B cell (primary cell): ENCODE measurements at places on chromosomes 2 and 18.

DNA sequence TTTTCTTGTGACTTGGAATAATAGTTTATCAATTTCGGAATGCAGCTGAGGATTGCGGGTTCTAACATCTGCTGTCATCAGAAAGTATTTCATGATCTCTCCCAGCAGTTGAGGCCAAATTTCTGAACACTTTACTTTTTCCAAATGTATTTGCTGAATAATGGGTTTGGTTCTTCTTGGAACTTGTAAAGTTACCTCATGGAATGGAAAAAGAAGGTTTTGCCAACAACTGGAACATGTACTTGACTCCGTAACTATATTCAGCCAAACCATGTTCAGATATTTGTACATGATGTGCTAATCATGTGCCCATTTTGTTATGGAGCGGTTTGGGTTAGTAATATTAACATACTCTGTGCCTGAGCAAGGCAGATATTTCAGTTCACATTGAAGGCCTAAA, 119.6 kb downstream of the LCLAT1 start:
- DNase-seq = no peak

- DNase-seq = no peak
Observed at GRCh38 chr2:175017618-175018414, 12.6 kb upstream of the CHN1 start.

- DNase-seq = no peak
Observed at GRCh38 chr2:237889016-237889415, 29.6 kb downstream of the RAMP1 start.

GRCh38 chr18:9575558-9575957, 38.8 kb downstream of the PPP4R1 start:
- DNase-seq = peak; percentile 56

DNA sequence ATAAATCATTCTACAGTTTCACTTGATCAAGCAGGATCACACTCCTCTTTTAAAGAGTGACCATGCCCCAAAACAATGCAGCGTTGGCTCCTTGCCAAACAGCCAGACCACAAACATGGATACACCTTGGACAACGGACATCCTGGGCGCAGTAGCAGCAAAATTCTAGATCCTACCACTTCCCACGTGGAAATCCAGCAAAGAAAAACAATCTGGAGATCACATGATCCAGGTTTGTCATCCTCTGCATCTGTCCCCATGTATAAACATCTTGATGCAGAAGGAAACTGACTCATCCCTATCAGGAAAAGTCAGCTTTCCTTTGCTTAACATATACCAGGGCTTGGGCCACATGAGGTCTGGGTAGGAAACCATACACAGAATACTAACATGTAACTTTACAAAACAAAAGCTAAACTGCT, 53.1 kb downstream of the ZNF521 start:
- no peak for DNase-seq
